ENCODE measurements at places on chromosomes 16 and 17. TPM values are rescaled to one million over a fixed set of nuclear protein-coding genes. Genes with fewer than 3 reads are reported as not detected.

KRT12 gene
- total RNA-seq: not detected

HSD11B2 gene
- 1.3 TPM for total RNA-seq

RCVRN gene
- not detected for total RNA-seq

PPP1R27 gene
- total RNA-seq: not detected
